SK-N-SH (cell line): ENCODE measurements at places on chromosomes 5 and 9. TPM values are rescaled to one million over a fixed set of nuclear protein-coding genes. Genes with fewer than 3 reads are reported as not detected.

The SHISAL2B gene
- polyA plus RNA-seq: 0.16 TPM in 1 of 2 replicates, not detected in the other

The WNT8A gene
- polyA plus RNA-seq: not detected in 2 replicates

DNA sequence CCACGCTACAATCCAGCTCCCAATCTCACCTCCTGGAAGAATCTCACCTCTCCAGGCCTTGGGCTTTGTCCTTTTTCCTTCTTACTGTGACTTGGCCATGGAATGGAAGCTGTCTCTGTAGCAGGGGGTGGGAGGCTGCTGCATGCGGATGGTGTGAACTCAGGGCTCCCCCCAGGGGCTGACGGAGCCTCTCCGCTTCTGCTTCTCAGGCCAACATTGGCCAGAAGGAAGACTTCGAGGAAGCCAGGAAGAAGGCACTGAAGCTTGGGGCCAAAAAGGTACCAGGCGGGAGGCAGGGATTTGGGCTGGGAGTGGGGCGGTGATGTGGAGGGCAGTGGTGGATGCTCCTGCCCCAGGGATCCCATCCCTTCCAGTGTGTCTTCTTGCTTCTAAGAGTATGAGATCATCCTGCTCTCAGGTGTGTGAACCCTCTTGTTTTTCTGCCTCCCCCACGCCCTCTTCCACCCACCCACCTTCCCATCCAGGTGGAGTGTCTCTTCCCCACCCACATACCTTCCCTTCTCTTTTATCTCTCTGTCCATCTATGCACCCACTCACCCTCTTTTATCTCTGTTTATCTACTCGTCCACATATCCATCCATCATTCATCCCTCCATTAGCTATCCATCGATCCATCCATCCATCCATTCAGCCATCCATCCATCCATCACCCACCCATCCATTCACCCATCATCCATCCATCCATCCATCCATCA lies 9.5 kb downstream of the ASS1 start:
- DNase-seq: no peak

- peak; percentile 86 for DNase-seq
These were observed 896 bp downstream of the EBF1 start for GRCh38 chr5:159098603-159099436.

- no peak for DNase-seq
These were observed 843.8 kb downstream of the DTWD2 start for GRCh38 chr5:118144540-118144939.

DNA sequence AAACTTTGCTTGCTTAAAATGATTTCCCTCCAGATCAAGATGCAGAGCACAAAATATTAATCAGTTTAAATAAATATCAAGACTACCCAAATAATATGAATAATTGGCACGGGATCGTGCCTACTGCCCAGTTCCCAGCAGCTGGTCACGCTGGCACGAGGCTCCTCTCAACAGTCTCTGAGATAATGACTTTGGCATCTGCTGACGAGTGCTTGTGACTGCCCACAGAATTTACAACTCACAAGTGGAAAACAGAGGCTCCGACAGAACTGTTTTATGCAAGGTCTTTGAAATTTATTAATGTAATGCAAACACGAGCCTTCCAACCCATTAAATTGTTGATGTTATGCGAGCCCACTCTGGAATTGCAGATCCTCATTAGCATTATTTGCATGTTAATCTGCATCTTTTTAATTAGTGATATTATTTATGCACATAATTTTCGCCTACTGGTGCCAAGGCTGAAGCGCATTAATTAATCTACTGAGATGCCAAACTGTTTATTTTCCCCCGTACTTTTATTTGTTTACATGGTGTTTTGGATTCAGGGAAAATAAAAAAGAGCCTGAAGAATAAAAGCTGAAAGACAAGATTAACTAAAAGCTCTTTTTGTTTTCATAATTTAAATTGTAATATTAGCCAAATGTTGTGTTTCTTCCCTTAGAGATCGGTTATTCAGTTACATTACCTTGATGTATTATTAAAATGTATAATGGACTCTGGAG lies 369.3 kb upstream of the IRX1 start:
- no peak for DNase-seq

- no peak for DNase-seq
These were observed 44.4 kb downstream of the RFK start for GRCh38 chr9:76349865-76350264.

- peak; percentile 51 for DNase-seq
These were observed 418.3 kb downstream of the RAB3C start for GRCh38 chr5:59001154-59001553.
